K562 (cell line): ENCODE measurements at places on chromosomes 1 and 21. TPM values are rescaled to one million over a fixed set of nuclear protein-coding genes. Genes with fewer than 3 reads are reported as not detected.

GRCh38 chr1:109527098-109527811 lies 12.4 kb upstream of the GPR61 start:
- H3K4me3 ChIP-seq, result no peak overlapping the region
- DNase-seq, result no peak
- H3K27me3 ChIP-seq, result peaks cover 34% of the 10 kb centered on the region
- no peaks in the 10 kb centered on the region for H3K36me3 ChIP-seq

DNA sequence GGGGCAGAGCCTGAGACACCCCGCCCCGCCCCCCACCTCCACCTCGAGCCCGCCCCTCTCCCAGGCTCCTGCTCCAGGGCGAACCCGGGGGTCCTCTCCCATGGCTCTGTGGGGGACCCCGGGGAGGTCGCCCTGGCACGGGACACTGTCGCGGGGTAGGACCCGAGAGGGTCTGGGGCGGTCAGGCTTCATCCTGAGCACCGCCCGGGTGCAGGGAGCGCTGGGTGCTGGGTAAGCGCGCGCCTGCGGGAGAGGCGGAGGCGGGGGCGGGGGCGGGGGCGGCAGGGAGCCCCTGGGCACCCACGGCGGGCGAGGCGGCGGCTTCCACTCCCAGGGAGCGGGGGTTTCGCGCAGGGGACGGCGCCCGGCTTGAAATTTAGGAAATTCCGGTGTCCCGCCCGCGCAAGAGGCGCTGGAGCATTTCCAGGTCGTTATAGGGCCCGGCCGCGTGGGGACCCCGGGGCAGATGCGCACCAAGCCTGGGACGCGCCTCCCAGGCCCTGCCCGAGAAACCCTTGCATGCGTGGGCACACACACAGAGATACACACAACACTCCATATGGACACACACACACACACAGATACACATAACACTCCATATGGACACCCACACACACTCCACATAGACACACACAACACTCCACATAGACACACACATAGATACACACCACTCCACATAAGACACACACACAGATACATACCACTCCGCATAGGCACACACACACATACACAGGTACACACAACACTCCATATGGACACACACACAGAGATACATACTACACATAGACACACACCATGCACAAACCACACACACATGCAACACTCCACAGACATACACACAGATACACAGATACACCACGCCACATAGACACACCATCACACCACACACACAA lies 48.7 kb upstream of the SLC19A1 start:
- peaks cover 46% of the 10 kb centered on the region for H3K4me1 ChIP-seq
- peak overlapping the region; percentile 72; the same call in 2 of the 3 replicates for H3K27ac ChIP-seq
- DNase-seq, result peak; percentile 78
- H3K36me3 ChIP-seq, result peaks cover 13% of the 10 kb centered on the region; the same call in 2 of the 3 replicates

GRCh38 chr1:115980998-115981993 lies 5.0 kb downstream of the SLC22A15 start:
- no peak overlapping the region for H3K4me3 ChIP-seq
- peak; percentile 58 for DNase-seq
- H3K36me3 ChIP-seq, result no peaks in the 10 kb centered on the region

The OR10J1 gene
- not detected in 2 replicates for polyA plus RNA-seq
